ENCODE measurements at places on chromosomes 2 and 18.

DNA sequence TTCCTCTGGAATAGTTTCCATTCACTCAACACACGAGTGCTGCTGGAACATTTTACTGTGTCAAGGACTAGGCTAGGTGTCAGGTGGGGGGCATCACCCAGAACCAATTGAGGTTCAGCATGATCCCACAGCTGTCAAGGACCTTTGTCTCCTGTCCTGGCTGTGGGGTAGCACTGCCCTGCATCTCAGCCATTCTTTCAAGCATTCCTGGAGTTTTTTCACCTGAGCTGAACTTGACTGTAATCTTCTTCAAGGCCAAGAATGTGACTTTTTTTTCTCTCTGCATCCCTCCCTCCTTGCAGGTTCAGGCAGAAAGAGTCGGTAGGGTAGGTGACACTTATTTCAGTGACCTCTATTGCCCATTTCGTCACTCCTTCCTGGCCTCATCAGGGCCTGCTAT lies 3.5 kb downstream of the MAPK4 start:
- no peak for DNase-seq

GRCh38 chr2:25132299-25132635 lies 36.1 kb downstream of the POMC start:
- no peak for DNase-seq

GRCh38 chr2:136362676-136363390 lies 244.9 kb upstream of the CXCR4 start:
- no peak for DNase-seq

- no peak for DNase-seq
These were observed 334.0 kb downstream of the SOCS6 start for GRCh38 chr18:70622622-70623419.

- DNase-seq, result no peak
These were observed 70.5 kb downstream of the VSNL1 start for GRCh38 chr2:17611036-17611435.

GRCh38 chr2:225120186-225120585 lies 77.9 kb upstream of the DOCK10 start:
- no peak for DNase-seq

DNA sequence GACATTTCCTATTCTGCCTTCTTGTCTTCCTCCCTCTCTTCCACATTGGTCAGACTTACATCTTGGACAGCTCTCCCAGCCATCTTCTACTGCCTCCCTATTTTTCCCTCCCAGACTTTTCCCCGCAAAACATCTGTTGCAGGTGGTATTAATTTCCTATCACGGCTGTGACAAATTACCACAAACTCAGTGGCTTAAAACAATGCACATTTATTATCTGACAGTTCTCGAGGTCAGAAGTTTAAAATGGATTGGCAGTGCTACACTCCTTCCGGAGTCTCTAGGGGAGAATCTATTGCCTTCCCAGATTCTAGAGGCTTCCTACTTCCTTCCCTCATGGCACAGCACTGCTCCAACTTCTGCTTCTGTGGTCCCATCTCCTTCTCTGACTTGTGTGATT lies 33.3 kb downstream of the STRADB start:
- no peak for DNase-seq

GRCh38 chr18:57697426-57697825 lies 75.8 kb upstream of the NARS1 start:
- no peak for DNase-seq

- no peak for DNase-seq
These were observed 4.3 kb downstream of the SOX11 start for GRCh38 chr2:5696404-5696944.

DNA sequence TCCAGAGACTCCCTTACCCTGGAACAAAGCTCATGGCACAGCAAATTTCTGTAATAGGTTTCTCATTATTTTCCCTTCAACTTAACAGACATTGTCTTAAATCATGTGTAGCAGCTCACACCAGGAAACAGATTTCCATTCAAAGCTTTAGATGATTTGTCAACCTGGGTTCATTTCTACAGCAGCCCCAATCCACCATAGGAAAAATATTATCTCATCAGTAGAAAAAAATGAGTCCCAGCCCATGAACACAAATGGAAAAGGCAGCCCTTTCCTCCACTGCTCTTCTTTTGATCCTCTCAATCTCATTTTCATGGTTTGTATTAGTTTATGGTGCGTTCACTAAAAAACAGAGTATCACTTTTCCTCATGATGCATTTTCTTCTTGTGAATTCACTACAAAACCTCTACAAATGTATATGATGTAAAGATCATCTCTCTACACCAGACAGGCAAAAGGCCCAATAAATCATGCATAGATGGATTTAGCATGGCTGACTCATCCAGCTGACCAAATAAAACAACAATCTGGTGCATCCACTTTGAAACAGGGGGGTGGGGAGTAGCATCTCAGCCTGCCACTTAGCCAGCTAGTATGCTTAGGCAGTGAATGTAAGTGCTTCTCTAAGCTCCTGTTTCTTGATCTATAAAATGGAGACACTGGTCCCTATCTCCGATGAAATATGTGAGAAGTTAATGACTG lies 78.6 kb downstream of the SATB2 start:
- no peak for DNase-seq

DNA sequence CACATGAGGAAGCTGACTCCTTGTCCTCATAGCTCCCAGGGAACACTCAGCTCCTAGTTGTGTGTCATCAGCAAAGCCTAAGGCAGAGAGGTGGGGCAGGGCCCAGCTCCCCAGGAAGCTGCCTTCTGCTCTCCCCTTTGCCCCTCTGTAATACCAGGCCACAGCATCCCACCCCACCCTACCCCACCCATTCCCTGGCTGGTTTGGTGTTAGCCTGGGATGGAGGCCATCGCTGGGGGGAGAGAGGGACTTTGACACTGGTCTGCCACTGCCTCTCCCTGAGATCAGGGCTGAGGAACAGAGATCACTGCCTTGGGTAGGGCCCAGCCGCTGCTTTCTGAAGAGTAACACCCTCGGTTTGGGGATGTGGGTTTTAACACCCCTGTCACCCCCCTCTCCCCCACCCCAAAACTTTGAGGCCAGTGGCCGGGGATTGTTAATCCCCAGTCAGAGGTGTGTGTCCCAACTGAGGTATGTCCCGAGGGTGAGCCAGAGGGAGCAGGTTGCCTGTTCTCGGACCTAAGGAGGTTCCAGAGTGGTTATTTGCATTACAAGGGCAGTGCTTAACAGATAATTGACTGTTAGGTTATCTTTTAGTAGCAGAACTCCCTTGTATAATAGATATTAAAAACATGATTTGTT lies 41.4 kb downstream of the TET3 start:
- no peak for DNase-seq

- DNase-seq, result no peak
These were observed 25.7 kb downstream of the UPP2 start for GRCh38 chr2:158127380-158127804.

- DNase-seq, result peak; percentile 23
These were observed 44.0 kb upstream of the RPL31 start for GRCh38 chr2:100957996-100958653.

GRCh38 chr2:134154246-134154645 lies 99.6 kb upstream of the MGAT5 start:
- no peak for DNase-seq

GRCh38 chr2:230714136-230714480 lies 1.5 kb downstream of the CAB39 start:
- DNase-seq, result peak; percentile 70

GRCh38 chr2:39989888-39990287 lies 210.8 kb upstream of the THUMPD2 start:
- DNase-seq, result no peak

DNA sequence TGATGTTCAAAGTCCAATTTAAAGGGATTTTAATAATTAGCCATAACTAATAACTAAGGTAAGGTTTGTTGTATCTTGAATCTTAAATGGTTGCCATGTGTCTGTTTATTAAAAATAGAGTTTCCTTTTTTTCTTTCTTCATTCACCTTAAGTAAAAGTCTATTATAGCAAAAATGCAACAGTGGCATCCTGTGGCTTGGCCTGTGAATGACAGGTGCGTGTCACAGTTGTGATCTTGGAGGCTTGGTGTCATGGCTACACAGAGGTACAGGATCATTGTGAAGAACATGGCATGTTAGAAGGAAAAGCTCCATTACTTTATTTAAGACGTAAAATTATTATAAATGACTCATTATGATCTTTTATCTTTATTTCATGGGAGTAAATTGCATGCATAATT lies 246.1 kb downstream of the BCL2 start:
- DNase-seq, result peak; percentile 54

DNA sequence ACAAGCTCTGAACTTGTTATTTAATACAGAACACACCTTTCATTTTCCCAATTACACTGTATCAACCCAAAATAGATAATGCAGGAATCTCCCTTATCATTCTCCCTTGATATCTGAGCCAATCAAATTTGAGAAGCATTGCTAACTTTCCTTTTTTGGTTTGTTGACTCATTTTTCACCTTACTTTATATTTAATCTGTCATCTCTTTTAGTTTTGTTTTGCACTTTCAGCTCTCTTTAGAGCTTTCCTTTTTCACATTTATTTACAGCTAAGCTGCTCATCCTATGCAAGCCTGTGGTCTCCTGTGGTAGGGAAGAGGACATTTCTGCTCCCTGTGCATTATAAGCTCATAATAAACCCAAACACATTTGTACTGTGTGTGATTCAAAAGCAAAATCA lies 50.1 kb downstream of the ITGAV start:
- no peak for DNase-seq

GRCh38 chr2:164369366-164369765 lies 251.9 kb downstream of the GRB14 start:
- no peak for DNase-seq

DNA sequence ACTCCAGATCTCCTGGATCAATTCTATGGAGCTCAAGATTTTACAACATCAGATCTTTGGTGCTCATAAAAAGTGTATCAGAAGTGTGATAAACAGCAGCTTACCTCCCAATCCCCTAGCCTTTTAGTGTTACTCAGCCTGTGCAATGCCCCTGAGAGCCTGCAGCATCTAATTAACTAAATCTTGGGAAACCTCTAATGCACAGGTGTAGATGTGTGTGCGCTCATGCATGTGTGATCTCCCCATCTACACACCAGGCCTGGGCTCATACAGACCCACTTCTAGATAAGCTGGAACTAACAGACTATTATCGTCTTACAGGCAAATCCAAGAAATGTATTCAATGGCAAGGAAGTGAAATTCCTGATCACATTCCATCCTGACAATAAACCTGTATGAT lies 7.5 kb downstream of the SUCLG1 start:
- DNase-seq, result no peak

DNA sequence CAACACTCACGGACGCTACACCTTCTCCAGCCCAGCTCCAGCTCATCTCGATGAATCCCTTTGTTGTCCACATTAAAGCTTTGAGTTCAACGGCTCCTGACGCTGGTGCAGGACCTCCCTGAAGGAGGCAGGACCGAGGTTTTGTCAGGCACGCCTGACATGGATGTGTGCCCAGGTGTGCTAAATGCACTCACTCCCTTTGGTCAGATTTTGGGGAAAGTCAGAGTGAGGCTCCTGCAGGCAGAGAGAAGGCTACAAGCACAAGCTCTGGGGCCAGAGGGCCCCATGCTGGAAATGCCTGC lies 78.6 kb downstream of the NDUFA10 start:
- DNase-seq, result no peak

DNA sequence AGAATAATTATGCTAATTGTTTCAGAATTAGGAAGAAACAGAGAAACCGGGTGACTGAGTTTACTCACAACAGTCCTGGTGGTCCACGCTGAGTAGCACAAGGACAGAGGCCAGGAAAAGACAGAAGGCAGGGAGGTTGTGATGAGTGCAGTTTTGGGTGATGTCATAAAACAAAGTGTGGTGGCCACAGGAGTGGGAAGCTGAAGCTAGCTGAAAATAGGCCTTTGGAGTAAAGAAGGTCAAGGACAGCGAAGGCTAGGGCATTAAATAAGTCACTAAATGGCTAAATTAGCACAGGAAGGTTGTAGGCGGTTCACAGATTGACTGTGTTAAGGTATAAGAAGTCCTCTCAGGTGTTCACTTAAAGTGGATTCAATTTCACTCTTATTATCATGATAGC lies 120.9 kb upstream of the TTN start:
- DNase-seq, result no peak

DNA sequence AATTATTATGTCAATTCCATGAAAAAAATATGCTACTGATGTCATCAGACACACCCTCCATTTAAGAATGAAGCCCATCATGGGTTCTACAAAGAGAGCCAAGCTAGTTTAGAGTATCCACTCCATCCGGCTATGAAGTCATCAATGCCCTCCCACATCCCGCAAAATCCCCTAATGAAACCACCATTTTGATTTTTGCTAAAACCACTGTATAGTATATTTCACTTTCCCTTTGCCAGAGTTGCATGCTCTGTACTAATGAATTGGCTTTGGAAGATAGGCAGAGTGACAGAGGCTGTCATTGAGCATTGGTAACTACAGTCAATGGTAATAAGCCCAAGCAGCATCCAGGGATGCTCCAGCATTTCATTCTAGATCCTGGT lies 118.6 kb downstream of the ANKRD44 start:
- no peak for DNase-seq

DNA sequence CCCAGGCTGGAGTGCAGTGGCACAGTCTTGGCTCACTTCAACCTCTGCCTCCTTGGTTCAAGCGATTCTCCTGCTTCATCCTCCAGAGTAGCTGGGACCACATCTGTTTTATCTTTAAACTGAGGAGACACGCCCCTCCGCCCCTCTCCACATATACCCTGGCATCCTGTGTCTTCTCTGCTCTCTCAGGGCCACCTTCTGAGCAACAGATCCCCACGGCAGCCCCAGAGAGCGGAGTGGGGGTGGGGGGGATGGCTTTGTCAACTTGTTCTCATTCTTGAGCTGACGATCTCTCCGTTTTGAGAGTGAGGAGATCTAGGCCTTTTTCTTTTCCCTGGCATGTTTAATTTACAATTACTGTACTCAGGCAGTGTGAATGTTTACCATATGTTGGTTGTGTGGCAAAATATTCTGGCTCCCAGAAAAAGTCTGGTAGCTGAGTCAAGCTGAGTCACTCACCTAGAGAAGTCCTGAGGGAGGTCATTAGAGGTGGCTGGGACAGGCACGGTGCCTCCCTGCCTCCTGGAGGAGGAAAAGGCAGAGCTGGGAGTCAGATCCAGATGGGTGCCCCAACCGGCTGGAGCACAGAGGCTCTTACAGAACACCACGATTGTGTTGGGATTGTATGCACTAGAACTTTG lies 19.5 kb upstream of the ID2 start:
- peak; percentile 29 for DNase-seq

DNA sequence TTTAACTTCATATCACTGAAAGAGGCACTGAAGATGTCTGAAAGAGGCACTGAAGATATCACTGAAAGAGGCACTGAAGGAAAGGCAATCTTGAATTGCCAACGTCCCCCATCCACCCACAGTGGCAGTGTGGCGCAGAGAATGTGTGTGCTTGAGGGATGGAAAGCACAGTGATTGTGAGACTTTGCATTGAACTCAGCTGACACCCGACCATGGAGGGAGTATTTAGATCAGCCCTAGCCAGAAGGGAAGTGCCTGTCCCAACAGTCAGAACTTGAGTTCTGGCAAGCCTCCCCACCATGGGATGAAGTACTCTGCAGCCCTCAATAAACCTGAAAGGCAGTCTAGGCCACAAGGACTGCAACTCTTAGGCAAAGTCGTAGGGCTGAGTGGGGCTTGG lies 33.8 kb downstream of the MAP4K3 start:
- DNase-seq, result no peak

- DNase-seq, result no peak
These were observed 17.6 kb upstream of the AGFG1 start for GRCh38 chr2:227454323-227454860.
